ENCODE measurements at places on chromosomes 2 and 18.

GRCh38 chr2:207792244-207792785, 22.6 kb upstream of the FZD5 start:
- no peaks in the 10 kb centered on the region for H3K36me3 ChIP-seq
- DNase-seq, result no peak
- no peak overlapping the region for H3K4me3 ChIP-seq

- H3K27ac ChIP-seq, result no peak overlapping the region
- peaks cover 4% of the 10 kb centered on the region for H3K4me1 ChIP-seq
- H3K4me3 ChIP-seq, result no peak overlapping the region
- H3K27me3 ChIP-seq, result no peaks in the 10 kb centered on the region
These were observed 74.6 kb upstream of the RNF152 start for GRCh38 chr18:61967252-61967891.

GRCh38 chr2:110146183-110146944, 30.7 kb upstream of the MALL start:
- no peak overlapping the region for H3K27ac ChIP-seq
- no peak overlapping the region for H3K4me3 ChIP-seq
- H3K27me3 ChIP-seq, result no peaks in the 10 kb centered on the region
- no peaks in the 10 kb centered on the region for H3K36me3 ChIP-seq

GRCh38 chr18:79780547-79780946, 17.2 kb upstream of the KCNG2 start:
- no peak overlapping the region for H3K4me3 ChIP-seq

DNA sequence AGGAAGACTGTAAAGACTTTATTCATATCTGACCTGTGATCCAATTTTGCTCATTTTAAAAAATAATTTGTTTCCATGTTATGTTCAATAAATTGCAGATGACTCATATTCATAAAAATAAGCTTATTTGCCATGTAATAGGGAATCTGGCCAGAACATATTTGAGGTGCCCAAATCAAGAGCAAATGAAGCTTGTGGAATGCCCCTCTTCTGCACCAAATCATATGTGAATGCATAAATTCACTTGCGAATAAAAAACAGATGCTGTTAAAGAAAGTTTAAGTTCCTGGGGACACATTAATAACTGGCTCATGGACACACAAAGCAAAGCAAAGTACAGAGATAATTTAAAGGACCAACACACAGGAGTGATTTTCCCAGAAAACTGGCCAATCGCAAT, 279.0 kb upstream of the CDH2 start:
- DNase-seq, result no peak
- H3K4me1 ChIP-seq, result no peaks in the 10 kb centered on the region
- no peak overlapping the region for H3K4me3 ChIP-seq
- H3K36me3 ChIP-seq, result no peaks in the 10 kb centered on the region
- H3K27ac ChIP-seq, result no peak overlapping the region
- no peaks in the 10 kb centered on the region for H3K27me3 ChIP-seq

- H3K4me3 ChIP-seq, result no peak overlapping the region
- H3K36me3 ChIP-seq, result no peaks in the 10 kb centered on the region
- H3K27me3 ChIP-seq, result no peaks in the 10 kb centered on the region
- DNase-seq, result no peak
These were observed 65.2 kb downstream of the PLEKHM3 start for GRCh38 chr2:207960090-207960489.

Measured in MM.1S (cell line).